ENCODE measurements at places on chromosomes 12 and 14.

DNA sequence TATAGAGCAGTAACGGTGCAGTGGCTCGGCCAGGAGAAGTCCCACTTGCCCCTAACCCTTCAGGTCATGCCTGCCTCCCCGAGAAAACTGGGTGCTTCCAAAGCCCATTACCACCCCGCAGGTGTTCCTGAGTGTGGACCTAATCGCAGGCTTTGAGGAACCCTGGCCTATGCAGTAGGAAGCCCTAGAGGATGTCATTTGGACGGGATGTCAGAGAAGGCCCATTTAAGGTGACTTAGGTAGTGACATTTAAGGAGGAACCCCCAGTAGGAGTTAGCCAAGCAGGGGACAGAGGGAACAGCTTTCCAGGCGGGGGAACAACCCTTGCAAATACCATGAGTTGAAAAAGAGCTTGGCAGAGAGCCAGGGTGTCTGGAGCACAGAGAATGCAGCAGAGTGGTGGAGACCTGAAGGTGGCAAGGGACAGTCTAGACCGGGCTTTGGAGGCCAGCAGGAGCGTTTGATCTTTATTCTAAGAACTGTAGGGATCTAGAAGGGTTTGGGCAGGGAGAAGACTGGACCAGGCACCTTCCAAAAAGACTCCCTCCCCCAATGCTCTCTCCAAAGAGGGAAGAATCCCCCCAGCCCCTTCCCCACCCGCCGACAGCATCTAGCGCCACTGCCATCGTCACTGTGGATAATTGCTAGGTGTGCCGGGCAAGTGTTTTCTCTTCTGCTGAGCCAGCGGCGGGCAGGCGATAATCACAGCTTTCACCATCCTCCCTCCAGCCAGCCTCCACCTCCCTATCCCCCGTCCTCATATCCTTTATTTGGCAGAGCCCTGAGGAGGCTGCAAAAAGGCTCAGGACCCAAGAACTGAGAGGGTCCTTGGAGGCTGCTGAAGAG lies 33.3 kb upstream of the BEGAIN start:
- no peak for DNase-seq

- no peak for DNase-seq
Measured at GRCh38 chr12:3837049-3837448, 36.1 kb downstream of the PARP11 start.

DNA sequence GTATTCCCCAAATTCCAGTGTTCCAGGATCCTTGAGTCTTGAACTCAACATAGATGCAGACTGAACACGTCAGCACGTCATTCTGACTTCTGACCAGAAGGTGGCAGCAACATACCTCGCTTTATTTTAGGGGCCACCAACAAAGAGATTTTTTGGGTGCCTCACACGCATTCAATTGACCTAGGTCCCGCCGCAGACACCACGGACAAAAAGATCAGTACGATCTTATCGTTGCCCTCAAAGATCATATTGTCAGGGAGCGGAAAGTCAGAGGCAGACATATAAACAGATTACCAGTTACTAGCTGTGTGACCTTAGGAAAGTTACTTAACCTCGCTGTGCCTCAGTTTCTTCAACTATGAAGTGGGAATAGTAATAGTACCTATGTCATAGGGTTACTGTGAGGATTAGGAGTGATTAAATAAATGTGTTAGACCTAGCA lies 6.5 kb upstream of the PRPH start:
- peak; percentile 48 for DNase-seq

GRCh38 chr14:54599966-54600716 lies 33.2 kb downstream of the SAMD4A start:
- DNase-seq, result no peak

DNA sequence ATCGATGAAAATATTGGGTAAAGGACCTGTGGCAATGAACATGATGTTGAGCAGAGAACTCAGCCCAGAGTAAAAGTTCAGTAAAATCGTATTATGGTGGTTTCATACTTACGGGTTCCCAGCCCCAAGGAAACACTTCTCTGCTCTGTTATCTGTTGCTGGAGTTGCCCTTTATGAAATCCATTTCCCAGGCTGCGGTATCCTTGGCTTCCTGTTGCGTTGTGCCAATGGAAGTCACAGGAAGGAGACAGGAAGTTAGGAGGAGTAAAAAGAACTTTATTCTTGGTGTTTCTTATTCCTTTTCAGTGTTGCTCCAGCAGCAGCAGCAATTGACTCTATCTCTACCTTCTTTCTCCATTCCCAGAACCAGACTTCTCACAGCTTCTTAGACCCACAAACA lies 965.2 kb downstream of the VRK1 start:
- no peak for DNase-seq

GRCh38 chr12:73374360-73374759 lies 1102.2 kb downstream of the TRHDE start:
- no peak for DNase-seq

DNA sequence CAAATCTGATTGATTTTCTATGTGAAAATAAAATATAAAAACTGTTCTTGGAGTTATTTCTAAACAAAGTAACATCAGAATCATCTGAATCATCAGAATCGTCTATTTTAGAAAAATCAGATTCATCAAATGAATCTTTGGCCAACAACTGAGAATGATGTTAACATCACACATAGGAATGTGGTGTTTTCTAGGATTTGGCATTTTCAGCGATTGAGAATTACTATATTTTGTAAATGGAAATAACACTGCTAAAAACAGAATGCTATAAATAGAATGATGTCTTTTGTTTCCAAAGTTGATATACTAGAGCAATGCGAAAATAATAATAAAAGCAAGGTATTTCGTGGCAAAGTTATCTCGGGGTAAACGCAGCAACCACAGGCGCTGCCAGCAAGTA lies 73.9 kb upstream of the EVL start:
- no peak for DNase-seq

DNA sequence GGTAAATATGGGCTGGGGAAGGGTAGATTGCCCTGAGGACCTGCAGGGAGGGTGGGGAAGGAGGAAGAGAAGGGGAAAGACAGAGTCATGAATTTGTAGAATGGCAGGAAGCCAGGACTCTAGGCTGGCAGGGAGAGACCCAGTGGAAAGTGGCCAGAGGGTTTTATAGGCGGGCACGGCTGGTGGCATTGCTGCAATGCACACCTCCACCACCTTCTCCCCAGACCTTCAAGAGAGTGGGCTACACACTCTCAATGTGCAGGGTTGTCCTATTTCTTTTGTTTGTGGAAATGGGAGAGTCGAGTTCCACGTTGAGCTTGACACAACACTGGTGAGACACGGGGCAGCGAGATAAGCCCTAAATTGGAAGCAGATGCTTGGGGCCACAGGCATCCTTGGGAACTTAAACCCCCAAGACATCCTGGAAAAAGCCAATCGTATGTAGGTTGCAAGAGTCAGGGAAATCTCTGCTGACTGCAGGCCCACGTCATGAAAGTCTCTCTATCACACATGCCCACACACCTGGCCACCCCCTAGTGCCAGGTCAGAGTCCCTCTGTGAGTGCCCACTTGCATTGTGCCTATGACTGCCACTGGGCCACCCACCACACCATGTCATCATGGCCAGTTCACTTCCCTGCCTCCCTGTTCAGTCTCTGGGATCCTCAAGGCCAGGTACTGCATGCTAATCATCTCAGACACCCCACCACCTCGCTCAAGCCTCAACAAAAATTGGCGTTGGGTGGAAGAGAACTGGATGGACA lies 38.0 kb upstream of the BDKRB2 start:
- no peak for DNase-seq
